ENCODE measurements at places on chromosomes 7 and 10. TPM values are rescaled to one million over a fixed set of nuclear protein-coding genes. Genes with fewer than 3 reads are reported as not detected.

GRCh38 chr7:149063476-149063875, 27.0 kb downstream of the ZNF786 start:
- no peak for DNase-seq

TMEM213 gene
- not detected for total RNA-seq

DNA sequence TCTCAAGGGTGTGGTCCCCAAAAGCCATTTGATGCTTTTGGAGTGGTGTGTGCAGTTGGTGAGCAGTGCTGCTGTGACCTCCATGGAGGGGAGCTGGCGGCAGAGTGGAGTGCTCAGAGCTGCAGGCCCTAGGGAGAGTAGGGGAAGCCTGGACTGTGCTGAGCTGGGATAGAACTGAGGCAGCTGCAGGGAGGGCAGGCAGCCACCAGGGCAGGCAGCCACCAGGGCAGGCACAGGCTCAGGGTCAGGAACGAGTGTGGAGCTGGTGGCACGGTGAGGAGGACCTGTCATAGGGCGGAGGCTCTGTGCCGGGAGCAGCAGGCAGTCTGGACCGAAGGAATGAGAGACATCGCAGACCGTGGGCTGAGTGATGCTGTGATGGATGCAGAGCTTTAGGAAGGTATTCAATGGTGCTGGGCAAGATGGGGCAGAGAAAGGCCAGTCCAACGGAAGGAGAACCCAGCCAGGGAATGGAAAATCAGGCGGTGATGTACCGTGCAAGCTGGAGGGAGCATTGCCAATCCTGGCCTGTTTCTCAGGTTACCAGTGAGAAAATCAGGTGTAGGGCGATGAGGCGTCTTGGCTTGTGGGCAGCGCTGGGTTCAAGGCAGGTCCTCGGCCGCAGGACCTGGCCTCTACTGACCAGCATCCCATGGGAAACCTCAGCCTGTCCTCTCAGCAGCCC, 152.6 kb downstream of the CAMK1D start:
- DNase-seq = no peak

DNA sequence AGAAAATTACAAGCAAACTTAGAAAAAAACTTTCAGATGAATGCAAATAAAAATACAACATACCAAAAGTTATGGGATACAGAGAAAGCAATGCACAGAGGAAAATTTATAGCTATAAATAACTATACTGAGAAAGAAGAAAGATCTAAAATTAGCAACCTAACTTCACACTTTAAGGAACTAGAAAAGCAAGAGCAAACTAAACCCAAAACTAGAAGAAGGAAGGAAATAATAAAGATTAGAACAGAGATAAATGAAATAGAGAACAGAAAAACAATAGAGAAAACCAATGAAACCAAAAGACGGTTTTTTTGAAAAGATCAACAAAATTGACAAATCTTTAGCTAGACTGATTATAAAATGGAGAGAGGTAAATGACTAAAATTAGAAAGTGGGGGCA, 9.6 kb upstream of the STRA8 start:
- DNase-seq = no peak
